ENCODE measurements at places on chromosomes 5 and 9. TPM values are rescaled to one million over a fixed set of nuclear protein-coding genes. Genes with fewer than 3 reads are reported as not detected.

DNA sequence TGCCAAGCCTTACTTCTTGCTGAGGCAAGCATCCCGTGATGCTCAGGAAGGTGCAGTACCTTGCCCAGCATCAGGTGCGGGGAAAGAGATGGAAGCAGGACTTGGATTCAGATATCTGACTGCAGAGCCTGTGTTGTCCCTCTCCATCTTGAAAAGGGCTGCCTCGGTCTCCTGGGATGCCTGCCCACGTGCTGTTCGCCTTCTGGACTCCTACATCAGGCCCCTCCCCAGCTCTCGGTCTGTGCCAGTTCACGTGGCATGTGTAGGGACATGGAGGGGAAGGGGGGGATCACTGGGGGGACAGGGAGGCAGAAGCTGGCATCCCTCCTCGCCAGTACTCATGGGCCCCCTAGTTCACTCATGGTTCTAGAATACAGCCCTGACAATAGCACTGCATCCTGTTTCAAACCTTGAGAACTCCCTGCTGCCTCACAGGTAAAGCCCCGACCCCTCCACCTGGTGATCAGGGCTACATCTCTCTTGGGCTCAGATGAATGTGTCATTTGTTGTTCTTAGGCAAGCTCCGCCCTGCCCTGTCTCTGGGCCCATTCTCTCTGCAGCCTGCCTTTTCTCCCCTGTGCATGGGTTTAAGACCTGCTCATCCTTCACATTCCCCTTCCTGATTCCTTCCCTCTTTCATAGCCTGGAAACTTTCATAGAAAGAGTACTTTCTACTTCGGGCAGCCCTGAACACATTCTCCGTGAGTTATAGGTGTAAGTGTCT lies 38.9 kb upstream of the SLC25A51 start:
- DNase-seq: no peak

DNA sequence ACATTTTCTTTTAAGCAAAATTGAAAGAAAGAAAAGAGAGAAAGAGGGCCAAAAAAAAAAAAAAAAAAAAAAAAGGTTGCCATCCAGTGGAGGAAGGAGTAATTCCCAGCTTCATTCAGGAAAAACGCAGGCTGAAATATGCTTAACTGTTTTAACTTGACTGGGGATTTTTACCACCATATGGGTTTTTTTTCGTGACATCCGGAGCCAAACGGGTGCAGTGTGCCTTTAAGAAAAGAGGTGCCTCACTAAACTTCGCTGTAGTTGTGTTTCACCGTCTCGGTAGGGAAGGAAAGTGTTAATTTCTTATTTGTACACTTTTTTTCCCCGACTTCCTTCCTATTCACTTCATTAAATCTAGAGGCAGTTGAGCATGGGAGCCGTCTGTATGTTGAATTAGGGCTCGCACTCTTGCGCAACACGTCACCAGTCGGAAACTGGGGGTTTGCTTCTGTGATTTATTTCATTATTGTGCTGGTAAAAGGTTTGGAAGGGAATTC lies 143.0 kb downstream of the SMARCA2 start:
- peak; percentile 54 for DNase-seq

- no peak for DNase-seq
Measured at GRCh38 chr9:130523921-130524320, 55.5 kb upstream of the FUBP3 start.

- DNase-seq: no peak
Measured at GRCh38 chr9:133519693-133520092, 5.1 kb downstream of the MYMK start.

GRCh38 chr9:76642701-76643209 lies 121.5 kb upstream of the PCA3 start:
- DNase-seq: no peak

GRCh38 chr9:96417661-96418082 lies 498 bp downstream of the ZNF367 start:
- DNase-seq: peak; percentile 54

- DNase-seq: no peak
Measured at GRCh38 chr5:21810737-21811316, 1042.3 kb downstream of the CDH12 start.

GRCh38 chr9:72362680-72363139 lies 2.3 kb downstream of the ZFAND5 start:
- peak; percentile 78 for DNase-seq

DNA sequence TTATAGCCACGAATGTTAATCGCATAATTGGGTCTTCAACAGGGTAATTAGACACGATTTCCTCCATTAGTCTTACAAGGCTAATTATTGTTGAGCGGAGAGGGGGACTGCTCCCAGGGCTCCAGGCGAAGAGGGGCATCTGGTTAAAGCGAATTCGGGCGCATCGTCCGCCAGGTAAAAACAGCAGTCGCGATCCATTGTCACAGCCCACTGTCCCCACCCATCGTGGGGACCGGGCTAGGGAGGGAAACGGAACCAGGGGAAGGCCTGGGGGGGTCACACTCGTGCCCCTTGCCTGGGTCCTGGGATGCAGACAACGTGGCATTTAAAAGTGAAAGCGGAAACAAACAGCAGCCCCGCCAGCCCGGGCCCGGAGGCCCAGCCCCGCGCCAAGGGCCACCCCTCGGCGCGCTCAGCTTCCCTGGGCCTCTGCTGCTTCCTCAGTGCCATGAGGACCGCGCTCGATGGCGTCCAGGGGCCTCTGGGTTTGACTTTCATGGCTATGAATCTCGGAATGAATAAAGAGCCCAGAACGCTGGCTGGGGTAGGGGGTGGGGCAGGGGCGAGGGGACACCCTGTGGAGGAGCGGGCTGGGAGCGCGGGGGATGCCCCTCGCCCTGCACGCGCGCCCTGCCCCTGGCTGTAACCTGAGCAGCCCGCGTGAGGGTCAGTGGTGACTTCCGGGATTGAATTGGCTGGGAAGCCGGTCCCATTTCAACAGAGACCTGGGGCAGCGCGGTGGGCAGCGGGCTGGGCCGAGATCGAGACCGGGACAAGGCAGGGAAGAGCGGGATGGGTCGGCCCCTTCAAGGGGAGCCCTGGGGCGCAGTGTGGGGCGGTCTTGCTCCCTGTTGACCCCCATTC lies 99.9 kb downstream of the GTF3C4 start:
- peak; percentile 83 for DNase-seq

DNA sequence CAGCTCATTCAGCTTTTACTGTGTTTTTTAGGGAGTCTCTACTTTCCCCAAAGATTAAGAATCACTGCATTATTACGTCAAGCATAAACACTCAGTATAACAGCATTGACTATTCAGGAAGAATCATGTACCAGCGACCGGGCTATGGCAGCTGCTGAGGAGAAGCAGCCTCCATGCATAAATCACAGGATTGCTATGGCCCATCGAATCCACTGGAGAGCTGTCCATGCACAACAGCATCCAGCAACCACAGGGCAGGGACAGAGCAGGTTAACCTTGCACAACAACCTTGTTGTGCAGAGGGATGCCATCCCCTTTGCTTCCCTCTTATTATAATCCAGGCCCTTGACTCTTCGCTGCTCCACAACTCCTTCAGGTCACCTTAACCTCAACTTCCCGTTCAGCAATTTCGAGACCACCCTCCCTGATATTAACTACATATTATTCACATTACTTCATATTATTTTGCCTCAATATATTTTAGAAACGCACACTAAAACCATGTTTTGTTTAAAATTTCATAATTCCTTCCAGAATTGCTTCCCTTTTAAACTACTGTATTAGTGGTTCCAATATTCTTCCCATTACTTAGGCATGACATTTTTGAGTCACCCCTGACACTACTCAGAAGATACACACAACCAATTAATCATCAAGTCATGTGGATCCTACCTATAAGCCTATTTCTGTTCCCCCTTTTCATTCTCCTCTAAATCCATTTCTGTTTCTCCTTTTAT lies 991 bp downstream of the IARS1 start:
- DNase-seq: no peak

DNA sequence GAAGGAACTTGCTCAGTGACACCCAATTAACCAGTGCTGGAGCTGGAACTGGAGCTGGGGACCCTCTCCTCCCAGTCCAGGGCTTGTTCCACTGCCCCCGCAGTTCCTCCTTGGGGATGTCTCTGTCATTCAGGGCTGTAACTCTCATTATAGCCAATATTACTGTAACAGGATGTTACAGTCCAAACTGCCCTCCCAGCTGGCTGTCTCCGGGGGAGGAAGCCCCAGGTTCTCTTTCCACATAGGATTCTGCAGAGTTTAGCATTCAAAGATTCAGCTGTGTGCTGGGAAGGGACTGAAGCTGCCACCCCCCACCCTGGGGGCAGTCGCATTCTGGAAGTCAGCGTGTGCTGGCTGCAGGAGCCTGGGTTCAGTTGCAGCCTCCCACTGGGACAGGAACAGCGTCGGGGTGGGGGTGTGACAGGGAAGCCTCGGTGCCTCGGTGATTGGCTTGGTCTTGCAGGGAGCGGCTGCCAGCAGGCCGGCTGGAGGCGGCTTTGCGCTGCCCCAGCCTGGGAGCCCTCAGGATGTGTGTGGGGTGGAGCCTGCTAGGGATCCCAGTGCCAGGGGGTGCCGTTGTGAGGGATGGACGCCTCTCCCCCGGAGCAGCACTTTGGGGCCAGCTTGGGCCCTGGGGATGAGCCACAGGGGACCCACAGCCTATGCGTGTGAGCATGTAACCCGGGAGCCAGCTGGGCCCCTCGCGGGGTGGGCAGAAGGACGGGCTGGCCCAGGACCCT lies 101.1 kb downstream of the RGS3 start:
- DNase-seq: peak; percentile 84

GRCh38 chr5:154686490-154686889 lies 68.7 kb upstream of the LARP1 start:
- DNase-seq: no peak

The IFNB1 gene
- total RNA-seq: not detected

The PRKACG gene
- not detected for total RNA-seq

The C1QTNF3 gene
- total RNA-seq: 12.7 TPM

The FOXD4L5 gene
- 0.21 TPM for total RNA-seq

The ARL14EPL gene
- total RNA-seq: not detected

Data from ureter (tissue), 1 donor.